ENCODE measurements at places on chromosomes 1 and 21.

GRCh38 chr1:12031039-12031980, 12.0 kb downstream of the MIIP start:
- no peak for DNase-seq

DNA sequence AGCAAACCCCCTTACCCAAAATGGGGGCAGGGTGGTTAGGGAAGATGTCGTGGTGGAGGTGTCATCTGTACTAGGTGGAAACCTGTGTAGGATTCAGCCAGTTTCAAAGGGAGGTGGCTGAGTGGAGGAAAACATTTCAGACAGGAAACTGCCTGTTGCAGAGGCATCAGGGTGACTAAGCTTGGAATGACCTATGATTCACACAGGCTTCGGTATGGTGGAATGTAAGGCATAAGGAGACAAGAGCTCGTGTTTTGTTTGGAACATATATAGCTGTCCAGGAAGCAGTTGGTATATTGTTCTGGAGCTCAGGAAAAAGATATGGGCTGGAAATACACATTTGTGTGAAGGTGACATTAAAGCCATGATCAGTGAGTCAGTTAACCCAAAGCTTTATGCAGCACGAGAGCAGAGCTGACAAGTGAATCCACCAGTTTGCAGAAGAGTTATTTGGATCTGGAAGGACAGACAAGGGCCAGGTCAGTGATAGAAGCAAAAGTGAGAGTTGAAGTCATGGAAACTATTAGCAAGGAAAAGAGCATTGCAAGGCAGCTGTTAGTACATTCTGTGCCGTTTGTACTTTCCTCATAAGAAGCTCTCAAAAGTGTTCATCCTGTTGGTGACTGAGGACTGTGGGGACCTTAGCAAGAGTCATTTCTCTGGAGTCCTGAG, 12.2 kb downstream of the UTP25 start:
- no peak for DNase-seq

GRCh38 chr1:51790385-51790784, 88.1 kb downstream of the NRDC start:
- DNase-seq, result no peak

- DNase-seq, result no peak
Measured at GRCh38 chr1:211336775-211337174, 10.1 kb downstream of the TRAF5 start.

Measured in Kasumi-1 (cell line).